ENCODE measurements at places on chromosomes 3 and 15. TPM values are rescaled to one million over a fixed set of nuclear protein-coding genes. Genes with fewer than 3 reads are reported as not detected.

Gene PLA2G4E
- total RNA-seq: not detected

Gene SLC49A4
- 8.4 TPM for total RNA-seq

Gene CA12
- total RNA-seq: not detected

Gene SLC22A14
- total RNA-seq: not detected

Gene PCSK6
- total RNA-seq: 0.54 TPM

Gene TMEM207
- total RNA-seq: not detected

Gene KIF9
- total RNA-seq: 12.0 TPM

Gene PDZRN3
- not detected for total RNA-seq

Gene SOX14
- not detected for total RNA-seq

Gene SSUH2
- not detected for total RNA-seq

Gene TMED3
- total RNA-seq: 20.6 TPM

Gene SCAMP2
- 116 TPM for total RNA-seq

Gene ALPK3
- total RNA-seq: 0.20 TPM

- no peak for DNase-seq
These were observed 305.1 kb downstream of the LSAMP start for GRCh38 chr3:116140100-116140689.

- DNase-seq: no peak
These were observed 44.6 kb upstream of the VILL start for GRCh38 chr3:37945807-37946530.

GRCh38 chr15:43093026-43093425 lies 12.8 kb downstream of the UBR1 start:
- DNase-seq: no peak

DNA sequence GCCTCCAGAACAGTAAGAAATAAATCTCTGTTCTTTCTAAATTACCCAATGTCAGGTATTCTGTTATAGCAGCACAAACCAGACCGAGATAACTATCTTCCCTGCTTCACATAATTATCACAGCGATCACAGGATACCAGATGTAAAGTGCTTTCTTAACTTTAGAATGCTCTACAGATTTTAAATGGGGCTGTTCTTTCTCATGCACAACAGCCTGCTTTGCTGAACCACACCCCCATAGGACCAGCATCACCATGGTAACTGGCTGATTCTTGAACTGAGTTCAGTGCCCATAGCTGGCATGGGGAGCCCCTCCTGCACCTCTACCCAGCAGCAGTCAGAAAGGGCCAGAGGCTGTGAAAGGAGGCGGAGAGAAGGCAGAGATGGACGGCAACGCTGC lies 7.8 kb downstream of the CD80 start:
- no peak for DNase-seq

DNA sequence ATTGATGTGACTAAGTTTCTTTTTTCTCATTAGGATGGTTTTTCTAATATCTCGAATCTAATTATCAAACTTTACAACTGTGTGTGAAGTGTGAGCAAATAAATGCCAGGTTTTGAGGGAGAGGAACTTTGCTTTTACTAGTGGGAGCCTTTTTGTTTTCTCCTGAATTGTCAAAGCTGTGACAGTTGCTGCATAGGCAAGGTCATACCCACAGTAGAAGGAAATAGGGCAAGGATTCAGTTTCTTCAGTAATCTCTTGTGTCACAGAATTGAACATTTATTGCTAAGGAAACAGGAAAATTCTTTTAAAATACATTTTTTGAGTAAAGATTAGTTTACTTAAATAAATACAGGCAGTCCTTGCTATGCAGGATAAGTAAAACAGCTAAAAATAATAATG lies 19.5 kb downstream of the GMPS start:
- no peak for DNase-seq

- no peak for DNase-seq
These were observed 718.9 kb downstream of the NLGN1 start for GRCh38 chr3:174116421-174116820.

- no peak for DNase-seq
These were observed 706 bp downstream of the CAV3 start for GRCh38 chr3:8734137-8734878.

DNA sequence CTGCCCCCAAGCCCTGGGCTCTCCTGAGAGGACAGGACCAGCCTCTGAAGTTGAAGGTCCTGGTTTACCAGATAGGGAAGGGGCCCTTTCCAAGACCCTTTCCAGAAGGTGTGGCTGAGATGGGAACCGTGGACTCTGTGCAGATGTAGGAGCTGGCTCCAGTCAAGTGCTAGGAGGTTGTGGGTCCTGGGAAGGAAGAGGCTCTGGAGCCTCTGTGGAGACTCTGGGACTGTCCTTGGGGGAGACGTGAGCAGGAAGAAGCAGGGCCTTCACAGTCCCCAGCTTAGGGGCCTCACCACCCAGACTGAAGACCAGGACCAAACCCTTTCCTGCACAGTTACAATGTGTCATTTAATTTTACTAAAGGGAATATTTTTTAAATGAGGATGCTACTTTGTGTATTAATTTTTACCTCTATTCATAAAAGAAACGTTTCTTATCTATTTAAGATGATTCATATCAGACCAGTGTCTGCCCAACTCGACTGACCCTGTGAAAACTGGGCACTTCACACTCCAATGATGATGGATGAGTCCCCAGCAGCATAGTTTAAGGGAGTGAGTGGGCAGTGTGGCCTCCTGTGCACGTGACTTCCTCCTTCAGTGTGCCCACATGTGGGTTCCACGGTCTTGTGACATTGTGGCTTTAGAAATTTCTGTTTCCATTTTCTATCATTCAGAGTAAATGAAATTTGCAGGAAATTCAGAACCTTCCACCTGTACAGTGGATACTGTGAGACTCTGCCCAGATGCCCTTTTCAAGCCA lies 10.9 kb downstream of the CCR5AS start:
- DNase-seq: no peak

GRCh38 chr3:114904633-114905032 lies 242.5 kb downstream of the ZBTB20 start:
- DNase-seq: no peak

GRCh38 chr15:90487186-90487585 lies 42.5 kb upstream of the CRTC3 start:
- DNase-seq: no peak

- peak; percentile 2 for DNase-seq
These were observed 238.1 kb downstream of the CPNE4 start for GRCh38 chr3:131796558-131797198.

GRCh38 chr3:119937229-119937628 lies 155.3 kb downstream of the NR1I2 start:
- DNase-seq: no peak

DNA sequence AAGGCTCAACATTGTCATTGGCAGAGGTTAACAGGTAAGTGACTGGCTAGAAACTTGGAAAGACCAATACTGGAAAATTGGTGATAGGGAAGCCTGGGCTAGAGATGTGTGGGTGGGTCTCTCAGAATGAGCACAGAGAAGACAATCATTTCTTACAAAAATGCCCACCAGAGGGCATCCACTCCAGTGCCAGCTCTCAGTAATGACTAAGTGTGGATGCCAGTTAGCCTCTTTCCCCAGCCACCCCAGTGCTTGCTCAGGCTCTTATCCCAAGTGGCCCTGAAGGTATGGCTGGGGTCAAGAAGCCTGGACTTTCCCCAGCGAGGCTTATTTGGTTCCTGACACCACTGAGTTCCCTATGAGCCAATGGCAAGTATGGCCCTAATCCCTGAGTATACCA lies 115.9 kb upstream of the ST8SIA2 start:
- DNase-seq: no peak

DNA sequence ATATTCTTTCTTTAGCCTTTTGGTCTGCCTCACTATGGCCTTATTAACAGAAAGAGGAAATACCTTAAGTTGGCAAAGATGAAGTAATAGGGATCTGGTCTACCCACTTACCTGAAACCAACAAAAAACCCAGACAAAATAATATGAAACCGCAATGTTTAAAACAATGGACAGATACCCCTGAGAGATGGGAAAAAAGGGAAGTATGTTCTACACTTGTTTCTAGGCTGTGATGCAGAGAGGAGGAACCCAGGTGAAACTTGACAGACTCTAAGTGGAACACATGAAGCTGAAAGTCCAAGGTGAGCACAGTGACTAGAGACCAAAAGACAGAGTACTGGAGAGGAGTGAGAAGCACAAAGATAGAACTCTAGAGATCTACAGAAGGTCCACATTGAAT lies 78.4 kb downstream of the NR2E3 start:
- no peak for DNase-seq

- peak; percentile 29 for DNase-seq
These were observed 57.6 kb upstream of the SLC6A11 start for GRCh38 chr3:10758304-10759037.

GRCh38 chr15:76163457-76164295 lies 103.9 kb downstream of the TMEM266 start:
- DNase-seq: no peak

DNA sequence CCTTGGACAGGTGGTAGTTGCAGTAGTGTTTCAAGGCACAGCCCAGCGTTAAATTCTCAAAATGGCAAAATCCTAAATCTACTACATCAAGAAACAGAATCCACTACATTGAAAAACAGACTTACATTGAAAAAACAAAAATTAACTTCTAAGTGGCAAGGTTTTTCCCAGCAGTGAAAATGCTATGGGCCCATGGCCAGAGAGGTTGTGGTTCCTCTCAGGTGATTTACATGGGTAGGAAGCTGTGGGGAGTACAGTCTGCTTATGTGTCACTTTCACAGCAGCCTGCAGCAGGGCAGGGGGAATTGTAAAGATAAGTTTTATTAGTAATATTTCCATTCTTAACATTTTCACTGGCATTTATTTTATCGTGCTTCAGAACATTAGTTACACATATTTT lies 24.9 kb downstream of the TTC14 start:
- DNase-seq: no peak

DNA sequence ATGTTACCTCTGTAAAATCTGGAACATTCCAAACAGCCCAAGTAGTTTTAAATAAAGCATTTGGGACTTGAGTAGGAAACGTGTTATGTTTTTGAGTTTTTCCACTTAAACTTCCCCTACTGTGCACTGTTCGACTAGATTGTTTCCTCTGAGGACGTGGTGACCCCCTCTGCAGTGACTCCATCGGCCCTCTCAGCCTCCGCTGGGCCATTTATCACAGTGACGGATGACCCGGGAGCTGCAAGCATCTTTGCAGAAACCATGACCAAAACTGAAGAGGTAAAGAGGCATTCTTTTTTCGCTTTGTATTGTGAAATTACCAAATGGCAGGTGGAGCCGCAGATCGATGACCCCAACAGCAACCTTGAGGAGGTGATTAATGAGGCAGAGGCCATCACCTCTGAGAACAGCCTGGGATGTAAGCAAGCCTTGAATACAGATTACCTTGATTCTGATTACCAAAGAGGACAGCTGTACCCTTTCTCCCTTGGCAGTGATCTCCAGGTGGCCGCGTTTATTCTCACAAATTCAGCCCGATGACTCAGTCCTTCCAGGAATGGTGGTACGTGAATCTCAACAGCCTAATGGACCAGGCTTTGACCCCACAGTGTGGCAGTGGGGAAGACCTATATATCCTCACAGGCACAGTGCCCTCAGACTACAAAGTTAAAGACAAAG lies 79.1 kb upstream of the FAN1 start:
- DNase-seq: no peak

GRCh38 chr3:119314821-119315220 lies 20.6 kb downstream of the ARHGAP31 start:
- no peak for DNase-seq

- no peak for DNase-seq
These were observed 58.0 kb downstream of the HRH1 start for GRCh38 chr3:11212299-11212608.

- no peak for DNase-seq
These were observed 62.9 kb downstream of the ZNF445 start for GRCh38 chr3:44414517-44415090.

GRCh38 chr15:55247311-55247710 lies 42.3 kb downstream of the RAB27A start:
- no peak for DNase-seq

- no peak for DNase-seq
These were observed 341.3 kb upstream of the DPPA4 start for GRCh38 chr3:109678600-109678999.

- no peak for DNase-seq
These were observed 7.9 kb downstream of the FOXL2 start for GRCh38 chr3:138938877-138939560.

DNA sequence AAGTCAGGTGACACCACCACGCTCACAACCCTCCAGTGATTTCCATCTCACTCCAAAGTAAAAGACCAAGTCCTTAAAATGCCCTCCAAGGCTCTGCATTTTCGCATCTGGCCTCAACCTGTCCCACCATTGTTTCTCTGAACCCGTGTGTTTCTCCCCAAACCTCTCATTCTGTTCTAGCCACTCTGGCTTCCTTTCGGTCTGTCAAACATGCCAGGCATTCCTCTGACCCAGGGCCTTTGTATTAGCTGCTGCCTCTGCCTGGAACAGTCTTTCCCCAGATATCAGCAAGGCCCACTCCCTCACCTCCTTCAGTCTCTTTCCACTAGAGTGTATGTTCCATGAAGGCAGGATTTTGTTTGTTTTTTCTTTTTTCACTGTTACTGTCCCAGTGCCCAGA lies 16.0 kb downstream of the MAP2K5 start:
- DNase-seq: no peak

GRCh38 chr3:26350853-26351252 lies 271.7 kb upstream of the LRRC3B start:
- no peak for DNase-seq

GRCh38 chr3:185866555-185866954 lies 41.7 kb upstream of the IGF2BP2 start:
- DNase-seq: no peak

DNA sequence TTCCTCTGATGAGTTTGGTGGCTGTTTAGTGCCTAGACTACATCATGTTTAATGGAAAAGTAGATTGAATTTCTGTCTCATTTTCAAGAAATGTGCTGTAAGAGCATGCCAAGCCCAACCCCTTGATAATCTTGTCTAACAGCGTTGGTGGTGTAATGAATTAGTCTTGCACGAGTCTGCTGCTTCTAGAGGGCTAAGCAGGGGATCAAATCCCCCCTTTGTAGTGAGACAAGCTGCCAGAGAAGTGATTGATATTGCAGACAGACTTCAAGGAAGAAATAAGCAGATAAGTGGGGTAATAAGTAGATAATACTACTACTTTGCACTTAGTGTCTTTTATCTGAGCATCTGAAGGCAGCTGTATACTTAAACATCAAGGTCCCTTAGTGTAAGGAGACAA lies 141.4 kb downstream of the TP63 start:
- no peak for DNase-seq

DNA sequence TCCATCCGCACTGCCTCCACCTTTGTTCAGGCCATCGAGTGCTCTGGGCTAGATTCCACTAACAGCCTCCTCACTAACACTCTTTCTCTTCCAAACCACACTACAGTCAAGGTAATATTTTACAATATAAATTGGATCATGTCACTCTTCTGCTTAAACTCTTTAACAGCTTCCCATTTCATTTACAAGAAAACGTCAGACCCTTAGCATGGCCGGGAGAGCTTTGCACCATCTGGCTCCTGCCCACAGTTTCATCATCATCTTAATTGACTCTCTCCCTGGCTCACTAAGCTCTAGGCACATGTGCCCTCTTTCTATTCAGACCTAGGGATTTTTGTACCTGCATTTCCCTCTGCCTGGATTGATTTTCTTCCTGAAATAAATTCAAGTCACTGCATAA lies 354.7 kb downstream of the FGF12 start:
- no peak for DNase-seq

- no peak for DNase-seq
These were observed 99.9 kb downstream of the SLCO3A1 start for GRCh38 chr15:91953432-91953831.
